ENCODE measurements at places on chromosomes 3 and 15.

- DNase-seq, result no peak
Observed at GRCh38 chr3:116743062-116743461, 33.5 kb downstream of the TUSC7 start.

DNA sequence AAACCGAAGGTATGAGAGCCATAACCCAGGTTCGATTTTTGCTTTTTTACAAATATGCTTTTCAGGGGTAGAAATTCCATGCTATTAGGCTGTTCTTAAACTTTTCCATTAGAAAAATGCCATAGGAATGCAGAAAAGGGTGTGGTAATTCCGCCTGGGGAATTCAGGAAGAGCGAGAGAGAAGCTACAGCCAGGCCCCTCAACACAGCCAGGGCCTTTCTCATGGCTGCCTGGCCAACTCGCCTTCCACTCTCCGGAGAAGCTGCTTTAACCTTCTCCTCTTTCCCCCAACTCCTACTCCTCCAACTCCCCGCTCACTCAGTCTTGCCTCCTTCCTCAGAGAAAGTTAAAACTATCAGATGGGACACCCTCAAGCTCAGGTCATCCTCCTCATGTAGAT is 9.1 kb upstream of the TICRR start:
- DNase-seq, result no peak

DNA sequence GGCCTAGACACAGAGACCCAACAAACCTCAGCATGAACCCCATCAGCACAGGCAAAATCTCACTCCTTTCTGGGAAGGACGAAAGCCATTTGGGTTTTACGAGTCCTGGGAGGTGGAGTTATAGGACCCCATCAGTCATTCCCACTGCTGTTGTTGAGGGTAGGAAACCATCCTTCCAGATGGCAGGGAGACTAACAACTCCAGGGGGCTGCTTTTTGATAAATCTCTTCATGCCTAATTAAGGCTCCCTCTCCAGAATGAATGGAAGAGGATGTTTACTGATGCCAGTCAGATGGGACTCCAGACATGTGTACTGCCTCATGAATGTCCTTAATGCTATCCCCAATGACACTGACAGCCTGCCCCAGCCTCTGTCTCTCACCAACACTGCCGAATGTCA is 75.3 kb downstream of the ST8SIA2 start:
- no peak for DNase-seq

DNA sequence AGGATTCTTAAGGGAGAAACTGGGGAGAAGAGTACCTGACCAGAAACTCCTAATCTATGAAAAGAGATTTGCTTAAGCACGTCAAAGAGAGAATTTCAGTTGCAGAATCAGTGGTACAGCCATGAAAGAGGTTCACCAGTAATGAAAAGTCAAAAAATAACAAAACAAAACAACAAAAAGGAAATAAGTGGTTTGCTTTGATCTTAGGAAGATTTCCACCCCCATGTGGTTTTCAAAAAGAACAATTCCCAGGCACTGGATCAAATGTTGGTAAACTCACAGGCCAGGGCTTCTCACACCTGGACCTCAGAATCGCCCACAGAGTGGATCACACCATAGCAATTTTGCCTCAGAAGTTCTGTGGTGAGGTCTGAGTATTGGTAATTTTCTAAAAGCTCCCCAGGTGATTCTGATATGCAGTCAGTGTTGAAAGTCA is 67.5 kb downstream of the TMEM39A start:
- no peak for DNase-seq

GRCh38 chr3:47405820-47406761 is 25.3 kb downstream of the PTPN23 start:
- no peak for DNase-seq

DNA sequence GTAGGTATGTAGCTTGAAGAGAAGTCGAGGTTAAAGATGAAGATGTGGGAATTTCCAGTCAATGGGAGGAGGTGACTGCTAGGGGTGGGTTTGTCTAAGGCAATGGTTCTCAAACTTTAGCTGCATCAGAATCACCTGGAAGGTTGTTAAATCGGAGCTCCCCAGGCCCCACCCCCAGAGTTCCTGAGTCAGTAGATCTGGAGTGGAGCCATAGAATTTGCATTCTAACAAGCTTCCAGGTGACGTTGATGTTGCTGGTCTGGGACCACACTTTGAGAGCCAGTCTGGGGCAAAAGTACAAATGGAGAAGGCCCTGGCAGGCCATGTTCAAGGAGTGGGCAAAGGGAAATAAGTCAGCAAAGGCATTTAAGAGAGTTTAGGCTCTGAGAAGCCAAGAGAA is 69.1 kb downstream of the CMTM8 start:
- DNase-seq, result no peak

- no peak for DNase-seq
Observed at GRCh38 chr3:64019271-64019670, 4.0 kb downstream of the PSMD6 start.

DNA sequence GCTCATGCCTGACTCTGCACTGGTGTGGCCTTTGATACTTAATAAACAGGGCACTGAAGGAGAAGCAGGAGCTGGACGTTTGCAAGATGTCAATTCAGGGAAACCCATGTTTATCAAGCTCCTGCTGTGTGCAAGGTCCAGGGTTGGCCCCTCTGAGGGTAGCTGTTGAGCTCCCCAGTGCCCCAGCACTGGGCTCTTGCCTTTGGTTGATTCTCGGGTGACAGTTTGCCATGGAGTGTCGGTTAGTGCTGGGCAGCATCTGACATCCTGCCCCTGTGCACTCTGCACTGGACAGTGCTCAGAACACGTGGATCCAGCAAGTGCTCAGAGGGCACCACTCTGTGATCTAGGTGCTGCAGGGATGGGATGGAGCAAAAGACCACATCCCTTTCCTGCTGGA is 7.3 kb downstream of the HDAC11 start:
- DNase-seq, result no peak

GRCh38 chr3:14879211-14879874 is 60.6 kb downstream of the FGD5 start:
- DNase-seq, result no peak

All from stimulated activated CD8-positive, alpha-beta memory T cell treated with anti-CD3 and anti-CD28 coated beads, Interleukin-4, amount 100 ng/mL, for 48 hours (primary cell).